GM13977 (cell line): ENCODE measurements at places on chromosomes 4 and X.

DNA sequence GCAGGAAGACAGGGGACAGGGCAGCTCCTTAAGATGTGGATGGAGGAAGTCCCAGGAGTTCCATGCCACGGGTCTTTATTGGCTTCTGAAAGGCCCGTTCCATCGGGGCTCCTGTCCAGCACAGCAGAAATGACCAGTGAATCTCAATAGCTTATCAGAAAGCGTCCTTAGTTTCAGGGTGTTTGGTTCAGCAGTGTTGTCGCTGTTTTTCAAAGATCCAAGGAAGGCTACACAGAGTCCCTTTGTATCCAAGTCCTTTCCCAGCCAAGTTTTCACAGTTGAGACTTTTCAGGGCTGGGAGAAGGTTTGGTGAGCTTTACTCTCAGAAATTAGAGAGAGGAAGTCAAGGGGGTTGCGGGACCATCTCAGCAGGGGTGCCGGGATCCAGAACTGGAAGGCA lies 5.0 kb upstream of the ZCCHC4 start:
- no peak for DNase-seq

DNA sequence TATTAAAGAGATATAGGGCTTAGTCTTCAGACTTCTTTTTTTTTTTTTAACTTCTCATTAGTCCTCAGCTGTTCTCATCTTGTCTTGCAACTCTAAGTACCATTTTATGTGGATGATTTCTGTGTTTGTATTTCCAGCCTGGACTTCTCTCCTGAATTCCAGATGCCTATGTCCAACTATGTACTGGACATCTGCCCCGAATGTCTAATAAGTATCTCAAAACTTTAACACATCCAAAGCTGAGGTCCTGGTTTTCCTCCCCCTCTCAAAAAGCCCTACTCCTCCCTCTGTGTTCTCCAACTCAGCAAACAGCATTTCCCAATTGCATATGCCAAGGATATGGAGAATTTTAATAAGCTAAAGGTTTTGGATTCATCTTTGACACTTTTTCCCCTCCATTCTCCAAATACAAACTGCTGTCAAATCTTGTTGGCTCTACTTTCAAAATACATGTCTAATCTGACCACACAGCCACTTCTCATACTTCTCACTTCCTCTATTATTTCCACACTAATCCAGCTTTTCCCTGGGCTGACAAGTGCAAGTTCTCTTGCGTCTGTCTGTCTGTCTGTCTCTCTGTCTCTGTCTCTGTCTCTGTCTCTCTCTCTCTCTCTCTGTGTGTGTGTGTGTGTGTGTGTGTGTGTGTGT lies 79.8 kb downstream of the CLCN5 start:
- DNase-seq: peak; percentile 10

DNA sequence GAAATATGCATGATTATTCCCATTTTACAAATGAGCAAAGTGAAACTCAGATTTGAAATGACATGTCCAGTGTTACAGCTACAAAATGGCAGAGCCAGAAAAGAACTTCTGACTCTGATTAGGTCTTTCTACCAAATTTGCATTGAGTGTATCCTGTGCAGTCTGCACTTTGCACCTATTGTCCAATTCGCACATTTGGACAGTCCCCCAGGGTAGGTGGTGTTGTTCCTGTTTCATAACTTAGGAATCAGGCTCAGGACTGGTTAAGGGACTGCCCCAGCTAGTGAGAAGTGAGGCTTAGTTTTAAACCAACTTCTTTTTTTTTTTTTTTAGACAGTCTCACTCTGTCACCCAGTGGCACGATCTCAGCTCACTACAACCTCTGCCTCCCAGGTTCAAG lies 137.9 kb upstream of the NALF2 start:
- no peak for DNase-seq

DNA sequence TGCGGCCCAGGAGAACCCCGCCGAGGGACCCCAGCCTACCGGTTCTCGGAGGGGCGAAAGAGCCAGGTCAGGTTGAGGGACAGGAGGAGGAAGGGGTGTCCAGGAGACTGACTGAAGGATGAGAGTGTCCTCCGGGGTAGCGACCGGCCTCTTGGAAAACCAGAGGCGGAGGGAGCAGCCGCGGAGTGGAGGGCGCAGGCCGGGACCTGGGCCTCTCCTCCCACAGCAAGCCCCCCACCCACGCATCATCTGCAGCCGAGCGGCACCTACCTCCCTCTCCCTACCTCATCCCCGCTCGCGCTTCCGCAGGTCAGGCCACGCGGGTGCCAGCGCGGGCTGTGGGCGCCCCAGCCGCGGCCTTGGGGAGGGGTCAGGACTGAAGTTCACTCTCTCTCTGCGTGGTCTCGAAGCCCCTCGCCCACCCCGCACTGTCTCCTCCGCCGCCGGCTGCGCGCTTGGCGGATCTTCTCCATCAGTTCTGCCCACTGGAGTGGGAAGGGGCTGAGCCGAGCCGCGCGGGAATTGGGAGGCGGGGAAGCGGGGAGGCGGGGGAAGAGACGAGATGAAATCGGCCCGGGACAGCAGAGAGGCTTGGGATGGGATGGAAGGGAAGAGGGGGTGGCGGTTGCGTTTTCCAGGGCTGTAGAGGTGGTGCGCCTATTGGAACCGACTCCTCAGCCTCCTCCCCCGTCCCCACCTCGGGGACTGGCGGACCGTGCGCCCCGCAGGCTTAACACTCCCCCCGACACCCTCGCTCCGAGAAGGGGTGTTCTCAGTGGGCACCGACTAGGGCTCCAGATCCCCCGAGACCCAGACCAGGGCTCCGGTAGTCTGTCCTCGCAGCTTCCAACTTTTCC lies 1.8 kb downstream of the NLGN4X start:
- no peak for DNase-seq
